ENCODE measurements at places on chromosomes 6 and 20.

DNA sequence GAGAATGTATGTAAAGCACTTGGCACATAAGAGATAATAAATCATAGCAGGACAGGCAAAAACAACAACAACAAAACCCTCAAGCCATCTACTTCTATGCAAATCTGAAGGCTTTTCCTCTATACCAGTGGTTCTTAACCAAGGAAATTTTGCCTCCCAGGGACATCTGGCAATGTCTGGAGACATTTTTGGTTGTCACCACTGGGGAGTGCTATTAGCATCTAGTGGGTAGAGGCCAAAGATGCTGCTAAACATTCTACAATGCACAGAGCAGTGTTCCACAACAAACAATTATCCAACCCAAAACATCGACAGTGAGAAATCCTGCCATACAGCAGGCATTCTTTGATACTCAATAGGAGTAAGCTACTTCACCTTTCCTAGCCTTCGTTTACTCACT lies 28.2 kb downstream of the NDRG3 start:
- no peak for DNase-seq

DNA sequence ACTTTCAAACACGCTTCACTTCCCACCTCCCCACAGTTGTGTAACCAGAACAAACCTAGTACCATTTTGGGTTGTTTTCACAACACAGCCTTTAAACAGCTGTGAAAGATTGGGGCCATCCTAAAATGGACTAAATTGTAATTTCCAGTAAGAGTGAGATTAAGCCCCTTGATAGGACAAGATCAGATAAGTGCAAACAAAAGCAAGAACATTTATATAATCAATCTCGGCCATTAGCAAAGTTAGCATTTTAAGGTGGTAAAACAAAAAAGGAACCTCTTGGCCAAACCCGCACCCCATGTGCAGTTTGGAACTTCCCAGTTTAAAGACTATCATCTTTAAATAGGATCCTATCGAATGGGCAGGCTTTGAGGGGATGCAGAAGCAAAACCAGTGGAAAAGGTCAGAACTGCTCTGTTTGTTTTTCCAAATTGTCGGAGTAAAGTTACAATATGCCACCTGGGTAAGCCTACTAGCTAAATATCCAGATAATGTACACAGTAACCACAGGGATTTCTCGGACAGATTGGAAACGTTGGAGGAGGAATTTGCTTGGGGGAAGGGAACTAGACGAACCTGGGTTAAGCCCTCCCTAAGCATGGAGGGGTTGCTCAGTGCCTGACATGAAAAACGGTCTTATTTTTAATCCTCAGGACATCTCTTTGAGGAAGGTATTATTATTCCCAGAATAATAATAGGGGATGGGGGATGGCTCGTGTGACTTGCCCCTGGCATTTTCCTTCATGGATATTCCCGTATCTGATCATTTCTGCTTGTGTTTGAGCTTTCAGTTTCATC lies 159.8 kb upstream of the SALL4 start:
- DNase-seq, result no peak

DNA sequence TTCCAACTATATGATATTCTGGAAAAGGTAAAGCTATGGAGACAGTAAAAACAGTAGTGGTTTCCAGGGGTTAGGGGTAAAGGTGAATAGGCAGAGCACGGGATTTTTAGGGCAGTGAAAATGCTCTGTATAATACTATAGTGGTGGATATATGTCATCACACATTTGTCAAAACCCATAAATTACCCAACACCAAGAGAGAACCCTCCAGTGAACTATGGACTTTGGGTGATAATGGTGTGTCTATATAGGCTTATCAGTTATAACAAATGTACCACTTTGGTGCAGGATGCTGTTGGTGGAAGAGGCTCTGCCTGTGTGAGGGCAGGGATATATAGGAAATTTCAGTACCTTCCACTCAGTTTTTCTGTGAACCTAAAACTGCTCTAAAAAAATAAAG lies 149.9 kb downstream of the GPX5 start:
- no peak for DNase-seq

GRCh38 chr6:113172531-113172966 lies 684.6 kb upstream of the MARCKS start:
- DNase-seq, result peak; percentile 77

- DNase-seq, result no peak
Measured at GRCh38 chr6:146990284-146990683, 213.9 kb upstream of the STXBP5 start.

- DNase-seq, result no peak
Measured at GRCh38 chr20:16004108-16004854, 569.0 kb downstream of the KIF16B start.

GRCh38 chr20:2890742-2891141 lies 17.5 kb downstream of the PTPRA start:
- DNase-seq, result no peak

GRCh38 chr6:3326184-3326971 lies 67.6 kb downstream of the PSMG4 start:
- no peak for DNase-seq

DNA sequence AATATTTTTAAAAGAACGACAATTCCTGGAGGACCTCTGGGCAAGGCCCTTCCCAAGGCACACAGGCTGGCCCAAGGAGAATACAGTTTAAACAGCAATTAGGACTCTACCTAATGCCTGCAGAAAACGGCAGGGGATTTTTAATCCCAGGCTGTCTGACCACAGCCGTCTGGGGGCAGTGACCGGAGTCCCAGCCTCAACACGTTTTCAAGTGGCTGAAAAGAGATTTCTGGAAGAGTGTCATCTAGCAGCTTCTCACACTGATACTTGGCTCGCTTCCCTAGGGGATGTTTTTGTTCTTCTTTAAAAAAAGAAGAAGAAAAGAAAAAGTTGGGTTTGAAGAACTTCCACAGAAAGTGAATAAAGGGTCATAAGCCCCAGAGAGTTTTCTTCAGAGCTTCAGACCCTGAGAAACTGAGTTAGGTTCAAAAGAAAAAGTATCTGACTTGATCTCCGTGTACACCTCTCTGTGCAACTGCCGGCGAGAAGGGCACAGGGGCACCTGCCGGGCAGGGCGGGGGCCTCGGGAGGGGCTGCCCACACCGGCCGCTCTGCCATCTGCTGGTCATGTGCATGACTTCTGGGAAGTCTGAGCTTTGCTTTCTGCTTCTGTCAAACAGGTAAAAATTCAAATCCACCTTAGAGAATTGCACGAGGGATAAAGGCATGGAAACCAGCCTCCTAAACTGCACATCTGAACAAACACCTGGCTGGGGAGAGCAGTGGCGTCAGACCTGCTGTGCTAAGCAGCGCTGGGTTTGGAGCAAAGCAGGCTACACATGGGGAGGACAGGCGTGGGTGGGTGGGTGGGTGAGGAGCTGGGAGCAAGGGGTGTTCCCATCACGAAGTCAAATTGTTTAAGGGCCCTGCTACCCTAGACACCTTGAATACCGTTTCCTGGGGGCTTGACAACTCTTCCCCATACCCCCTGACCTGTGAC lies 33.0 kb downstream of the RRBP1 start:
- peak; percentile 78 for DNase-seq

DNA sequence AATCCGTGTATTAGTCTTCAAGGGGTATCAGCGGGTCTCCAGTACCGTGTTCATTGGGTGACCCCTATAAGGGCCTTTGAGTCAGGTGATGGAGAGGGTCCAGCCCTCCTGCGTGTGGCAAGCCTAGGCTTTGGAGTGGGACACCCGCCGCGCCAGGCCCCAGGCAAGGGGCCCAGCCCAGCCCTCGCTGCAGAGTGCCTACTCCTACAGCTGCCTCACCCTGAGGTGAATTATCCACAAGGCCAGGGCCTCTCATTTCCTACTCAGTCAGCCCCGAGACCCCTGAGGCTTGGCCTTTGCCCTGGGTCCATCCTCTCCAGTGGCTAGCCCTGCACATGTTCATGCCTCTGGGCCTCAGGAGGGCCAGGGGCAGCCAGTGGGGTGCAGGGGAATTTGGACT lies 45.1 kb downstream of the TMEM242 start:
- DNase-seq, result no peak

GRCh38 chr6:69988458-69989126 lies 122.2 kb downstream of the COL19A1 start:
- DNase-seq, result no peak

- peak; percentile 14 for DNase-seq
Measured at GRCh38 chr6:38113825-38114576, 294.5 kb downstream of the ZFAND3 start.

- no peak for DNase-seq
Measured at GRCh38 chr20:10498200-10498599, 63.1 kb downstream of the SLX4IP start.

GRCh38 chr6:11025921-11026635 lies 18.0 kb downstream of the ELOVL2 start:
- DNase-seq, result no peak

GRCh38 chr6:103268335-103268734 lies 1591.4 kb downstream of the HACE1 start:
- no peak for DNase-seq

GRCh38 chr20:34096699-34097444 lies 15.2 kb downstream of the EIF2S2 start:
- DNase-seq, result no peak

DNA sequence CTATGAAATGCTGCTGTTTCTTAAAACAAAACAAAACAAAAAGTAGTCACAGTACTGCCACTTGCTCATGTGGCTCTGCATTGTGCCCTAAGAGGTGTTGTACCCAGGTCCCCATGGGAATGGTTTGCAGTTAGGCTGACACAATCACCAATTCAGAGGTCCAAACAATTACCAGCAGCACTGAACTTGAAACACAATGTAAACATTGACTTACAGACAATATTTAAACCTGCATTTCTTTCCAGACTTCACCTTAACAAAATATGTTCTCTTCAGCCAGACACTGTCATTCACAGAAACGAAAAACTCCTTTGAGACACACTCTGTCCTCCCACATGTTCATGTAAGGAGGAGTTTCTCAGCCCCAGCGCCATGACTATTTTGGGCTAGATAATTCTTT lies 206.8 kb upstream of the ARG1 start:
- peak; percentile 17 for DNase-seq

DNA sequence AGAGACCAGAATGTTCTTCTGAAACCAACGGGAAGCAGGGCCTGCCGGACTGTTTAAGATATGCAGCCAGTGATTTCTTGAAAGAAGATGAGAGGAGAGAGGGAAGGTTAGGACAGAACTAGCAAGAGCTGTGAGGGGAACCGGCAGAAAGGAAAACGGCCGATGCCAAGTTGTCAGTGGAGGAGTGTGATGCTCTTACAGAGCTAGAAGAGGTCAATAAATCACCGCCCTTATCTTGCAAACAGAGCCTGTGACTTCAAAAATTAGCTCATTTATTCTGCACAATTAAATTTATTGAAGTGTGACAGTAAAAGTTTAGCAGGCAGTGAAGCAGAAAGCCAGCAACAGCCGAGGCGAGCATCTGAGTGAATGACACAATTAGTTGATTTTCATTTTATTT lies 509.5 kb upstream of the ID4 start:
- DNase-seq, result peak; percentile 28

GRCh38 chr20:47027042-47027441 lies 132.4 kb downstream of the EYA2 start:
- no peak for DNase-seq

DNA sequence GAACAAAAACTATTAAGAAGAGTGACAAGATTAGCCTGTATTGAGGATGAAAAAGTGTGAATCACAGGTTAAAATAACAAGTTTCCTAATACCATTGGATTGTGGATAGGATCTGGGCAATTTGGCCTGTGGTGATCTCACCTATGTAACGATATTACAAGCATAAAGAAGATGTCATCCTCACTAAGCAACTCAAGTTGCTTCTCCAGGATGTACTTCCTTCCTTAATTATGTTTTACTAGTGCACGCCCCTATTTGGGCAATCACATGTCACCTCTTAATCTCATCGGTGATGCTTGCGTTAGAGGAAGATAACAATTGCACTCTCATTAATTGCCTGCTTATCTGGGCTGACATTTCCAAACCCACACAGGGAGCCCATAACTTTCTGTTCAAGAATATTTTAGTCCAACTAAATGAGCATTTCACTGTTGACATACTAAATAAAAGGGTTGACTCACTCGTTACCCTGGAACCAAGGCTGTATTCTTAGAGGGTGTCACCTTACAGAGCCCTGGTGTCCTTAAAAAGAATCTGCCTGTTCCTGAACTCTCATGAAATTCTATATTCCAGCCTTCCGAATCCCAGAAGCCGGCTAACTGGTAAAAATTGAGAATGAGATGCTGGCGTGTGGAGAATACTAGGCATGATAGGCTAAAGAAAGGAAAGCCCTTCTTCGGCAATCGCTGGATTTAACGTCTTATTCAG lies 88.2 kb upstream of the ATXN1 start:
- no peak for DNase-seq

GRCh38 chr6:70538376-70538775 lies 28.4 kb upstream of the SDHAF4 start:
- DNase-seq, result no peak

- DNase-seq, result no peak
Measured at GRCh38 chr6:20266851-20267608, 54.8 kb upstream of the MBOAT1 start.

DNA sequence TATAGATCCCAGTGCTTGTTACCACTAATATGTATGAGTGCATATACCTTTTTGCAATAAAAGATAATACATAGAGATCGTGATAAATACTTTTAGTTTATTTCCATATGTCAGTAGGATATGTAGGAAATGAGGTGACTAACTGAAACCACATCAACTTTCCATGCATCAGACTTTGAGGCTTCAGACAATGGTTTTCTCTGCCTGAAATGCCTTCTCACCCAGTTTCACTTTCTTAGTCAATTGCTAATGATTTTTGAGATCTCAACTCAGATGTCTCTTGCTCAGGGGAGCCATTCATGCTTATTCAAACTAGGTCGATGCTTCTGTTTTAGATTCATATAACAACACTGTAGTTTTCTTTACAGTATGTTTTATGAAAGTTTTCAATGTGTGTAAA lies 626.6 kb upstream of the ADGRB3 start:
- DNase-seq, result no peak

- DNase-seq, result no peak
Measured at GRCh38 chr6:150043096-150043495, 17.8 kb upstream of the RAET1L start.

DNA sequence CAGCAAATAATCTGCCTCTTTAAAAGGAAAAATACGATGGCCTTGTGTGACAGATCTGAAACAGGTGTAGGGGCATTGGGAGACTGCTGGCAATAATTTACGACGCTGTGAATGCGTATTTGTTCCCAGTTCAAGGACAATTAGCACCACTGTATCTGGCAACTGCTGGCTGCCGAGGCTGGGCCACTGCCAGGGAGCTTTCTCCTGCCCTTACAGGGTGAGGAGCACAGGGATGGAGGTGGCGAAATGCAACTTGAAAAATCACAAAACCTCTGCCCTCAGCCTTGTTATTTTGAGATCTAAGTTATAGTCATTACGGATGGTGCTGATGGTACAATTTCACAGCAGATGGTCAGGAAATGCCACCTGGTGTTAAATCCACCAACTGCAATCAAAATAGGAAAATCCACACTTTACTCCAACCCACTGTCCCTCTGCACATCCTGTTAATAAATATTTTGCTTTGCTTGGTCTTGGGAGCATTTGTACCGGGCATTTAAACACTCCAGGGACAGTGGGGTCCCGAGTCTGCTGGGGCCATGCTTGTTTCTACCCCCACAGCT lies 6.4 kb downstream of the MYLK4 start:
- DNase-seq, result no peak

DNA sequence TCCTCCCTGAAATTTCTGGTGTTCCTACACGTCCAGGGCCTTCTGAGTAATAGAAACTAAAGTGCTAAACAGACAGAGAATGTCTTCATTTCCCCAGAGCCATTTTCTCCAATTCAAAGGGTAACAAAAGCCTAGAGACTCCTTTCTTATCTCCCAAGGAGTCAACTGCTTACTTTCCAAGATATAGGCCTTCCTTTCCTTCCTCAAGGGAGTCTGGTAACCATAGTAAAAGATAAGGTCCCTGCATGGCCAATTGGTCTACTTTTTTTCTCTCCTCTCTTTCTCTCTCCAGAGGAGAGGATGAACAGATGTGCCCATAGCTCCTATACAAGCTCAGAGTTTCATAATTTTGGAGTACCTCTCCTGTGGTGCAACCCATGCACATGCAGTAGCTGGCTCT lies 185.7 kb downstream of the ASCC3 start:
- no peak for DNase-seq
